Spleen (tissue), 13 donors: ENCODE measurements at places on chromosomes 5 and 9. TPM values are rescaled to one million over a fixed set of nuclear protein-coding genes. Genes with fewer than 3 reads are reported as not detected.

- no peak for DNase-seq
These were observed 322.4 kb downstream of the MAN2A1 start for GRCh38 chr5:110012145-110012544.

DNA sequence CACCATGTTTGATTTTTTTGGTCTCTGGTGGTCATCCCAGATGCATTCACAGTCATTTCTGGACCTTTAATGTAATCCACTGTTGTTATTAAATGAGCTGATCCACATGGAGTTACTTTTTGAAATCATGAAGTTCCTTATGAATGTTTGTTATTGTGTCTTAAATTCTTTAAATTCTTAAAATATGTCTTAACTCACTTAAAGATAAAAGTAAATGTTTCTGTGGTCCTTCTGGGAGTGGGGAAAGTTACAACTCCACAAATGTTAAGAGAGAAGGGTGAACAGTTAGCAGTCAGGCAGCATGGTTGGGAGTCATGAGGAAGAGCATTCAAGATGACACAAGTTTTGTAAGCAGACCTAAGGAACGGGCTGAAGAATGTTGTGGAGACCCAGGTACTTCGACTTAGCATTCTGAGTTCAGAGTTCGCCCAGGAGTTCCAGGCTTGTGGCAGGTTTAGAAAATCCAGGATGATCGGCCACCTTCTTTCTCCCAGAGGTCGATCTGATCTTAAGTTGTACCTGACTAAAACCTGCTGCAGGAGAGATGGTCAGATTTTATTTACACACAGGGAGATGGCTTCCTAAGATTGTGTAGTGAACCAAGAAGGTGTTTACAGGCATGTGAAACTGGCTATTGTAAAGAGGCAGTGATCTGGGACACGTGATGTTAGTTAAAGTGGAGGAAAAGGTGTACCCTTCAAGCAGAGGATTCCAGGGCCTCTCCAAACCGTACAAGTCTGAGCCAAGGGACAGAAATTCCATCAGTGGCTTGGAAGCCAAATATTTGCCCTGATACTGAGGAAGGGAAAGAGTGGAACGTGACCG is 17.2 kb downstream of the SLC1A1 start:
- no peak for DNase-seq

DNA sequence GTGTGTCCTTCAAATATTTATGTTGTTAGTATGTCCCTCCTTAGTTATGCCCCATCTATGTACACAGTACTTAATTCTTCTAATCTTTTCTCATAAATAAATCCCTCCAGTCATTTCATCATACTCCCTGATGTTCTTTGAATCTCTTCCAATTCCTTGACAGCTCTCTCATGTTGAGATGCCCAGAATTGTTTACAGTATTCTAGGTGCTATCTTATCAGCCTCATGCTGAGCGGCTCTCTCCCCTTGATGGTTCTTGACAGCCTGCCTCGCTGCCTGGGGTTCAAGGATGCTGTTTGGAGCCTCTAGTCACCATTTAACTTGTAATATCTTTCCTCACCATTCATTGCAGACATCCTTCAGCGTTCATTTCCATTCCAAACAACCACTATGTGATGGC is 799.2 kb downstream of the BRINP1 start:
- no peak for DNase-seq

DNA sequence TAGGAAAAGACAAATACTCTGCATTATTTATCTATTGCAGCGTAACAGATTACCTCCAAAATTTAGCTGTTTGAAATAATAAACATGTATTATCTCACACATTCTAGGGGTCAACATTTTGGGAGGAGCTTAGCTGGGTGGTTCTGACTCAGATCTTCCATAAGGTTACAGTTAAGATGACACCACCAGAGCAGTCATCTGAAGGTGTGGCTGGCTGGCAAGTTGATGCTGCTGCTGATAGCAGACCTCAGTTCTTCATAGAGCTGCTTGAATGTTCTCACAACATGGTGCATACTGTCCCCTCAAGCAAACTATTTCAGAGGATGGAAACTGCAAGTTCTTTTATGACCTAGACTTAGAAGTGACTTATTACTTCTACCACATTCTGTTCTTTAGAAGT is 146.3 kb upstream of the FSTL4 start:
- DNase-seq = no peak

- DNase-seq = no peak
These were observed 7.6 kb downstream of the DRD1 start for GRCh38 chr5:175436359-175436758.

DNA sequence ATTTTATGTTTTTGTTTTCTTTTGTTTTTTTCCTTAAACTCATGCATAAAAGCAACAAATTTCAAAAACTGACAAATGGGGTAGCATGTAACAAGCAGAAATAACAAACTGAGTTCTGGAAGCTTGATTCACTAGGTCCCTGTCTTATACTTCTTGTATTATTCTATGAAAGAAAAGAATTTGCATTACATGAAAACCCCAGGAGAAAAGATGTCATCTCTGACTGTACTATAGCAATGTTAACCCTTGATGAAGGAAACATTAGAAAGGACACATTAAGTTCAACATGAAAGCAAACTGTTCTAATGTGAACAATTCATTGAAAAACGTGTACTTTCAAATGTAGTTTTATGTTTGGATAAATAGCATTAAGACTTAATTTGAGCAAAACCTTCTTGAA is 9.2 kb downstream of the RAB14 start:
- no peak for DNase-seq

GRCh38 chr9:135093911-135094584 is 6.6 kb downstream of the OLFM1 start:
- DNase-seq = no peak

GRCh38 chr9:113223963-113224362 is 2.6 kb downstream of the SLC31A1 start:
- no peak for DNase-seq

GRCh38 chr5:42745426-42745825 is 11.2 kb upstream of the CCDC152 start:
- DNase-seq = no peak

- DNase-seq = no peak
These were observed 31.1 kb upstream of the FRMD3 start for GRCh38 chr9:83569326-83569725.

- DNase-seq = no peak
These were observed 167.3 kb upstream of the MOCS2 start for GRCh38 chr5:53276825-53277224.

DNA sequence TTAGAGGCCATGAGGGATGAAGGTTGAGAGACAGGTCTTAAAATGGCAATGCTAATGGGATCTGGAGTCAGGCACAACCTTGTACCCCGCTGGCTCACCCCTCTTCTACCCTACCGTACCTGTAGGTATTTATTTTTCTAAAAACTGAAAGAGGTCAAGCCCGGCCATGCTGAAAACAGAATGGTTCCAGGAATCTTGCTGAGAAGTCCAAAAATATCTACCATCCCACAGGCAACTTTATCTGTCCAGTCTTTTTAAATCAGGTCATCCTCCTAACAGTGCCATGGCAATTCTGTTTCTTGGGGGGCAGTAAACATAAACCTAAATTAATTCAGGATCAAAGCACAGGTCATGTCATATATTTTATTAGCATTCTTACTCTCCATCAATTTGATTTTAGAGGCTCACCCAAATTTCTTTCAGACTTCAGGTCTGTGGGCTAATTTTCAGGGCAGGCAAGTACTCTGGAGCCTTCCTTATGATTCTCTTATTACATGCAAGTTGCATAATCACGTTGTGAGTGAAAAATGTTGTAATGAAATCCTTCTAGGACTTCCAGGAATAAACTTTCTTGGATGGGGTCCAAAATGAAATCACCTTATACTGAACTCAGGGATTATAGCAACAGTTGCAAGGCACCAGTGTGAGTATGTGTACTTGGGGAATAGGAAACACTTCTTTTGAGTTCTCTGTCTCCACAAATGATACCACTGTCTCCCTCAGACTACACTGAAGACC is 102.7 kb upstream of the NREP start:
- DNase-seq = no peak

GRCh38 chr9:19799784-19800183 is 10.9 kb upstream of the SLC24A2 start:
- DNase-seq = no peak

- DNase-seq = no peak
These were observed 223 bp downstream of the NR3C1 start for GRCh38 chr5:143403334-143403592.

DNA sequence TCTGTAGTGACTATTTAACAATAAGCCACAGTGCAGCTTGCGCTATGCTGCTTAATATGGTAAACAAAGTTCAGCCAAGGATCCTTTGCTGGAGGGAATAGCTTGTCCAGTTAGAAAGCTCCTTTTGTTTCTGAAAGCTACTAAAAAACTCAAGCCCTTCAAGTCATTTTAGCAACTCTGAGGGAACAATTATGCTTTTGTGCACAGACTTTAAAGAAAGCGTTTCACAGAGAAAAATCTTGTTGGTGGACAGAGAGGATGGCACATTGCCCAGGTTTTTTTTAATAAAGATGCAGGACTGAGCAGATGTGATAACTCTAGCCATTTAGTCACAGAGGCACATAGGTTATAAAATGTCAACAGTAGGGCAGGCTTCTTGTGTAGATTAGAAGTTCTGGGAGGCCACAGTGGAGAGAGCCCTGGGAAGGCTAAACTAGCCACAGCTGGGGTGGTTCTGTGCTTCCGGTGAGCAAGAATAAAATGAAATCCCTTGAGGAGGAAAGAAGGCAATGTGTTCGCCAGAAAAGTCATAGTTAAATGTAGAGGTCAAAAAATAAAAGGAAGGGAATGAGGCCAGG is 63.4 kb downstream of the ALDH7A1 start:
- no peak for DNase-seq

DNA sequence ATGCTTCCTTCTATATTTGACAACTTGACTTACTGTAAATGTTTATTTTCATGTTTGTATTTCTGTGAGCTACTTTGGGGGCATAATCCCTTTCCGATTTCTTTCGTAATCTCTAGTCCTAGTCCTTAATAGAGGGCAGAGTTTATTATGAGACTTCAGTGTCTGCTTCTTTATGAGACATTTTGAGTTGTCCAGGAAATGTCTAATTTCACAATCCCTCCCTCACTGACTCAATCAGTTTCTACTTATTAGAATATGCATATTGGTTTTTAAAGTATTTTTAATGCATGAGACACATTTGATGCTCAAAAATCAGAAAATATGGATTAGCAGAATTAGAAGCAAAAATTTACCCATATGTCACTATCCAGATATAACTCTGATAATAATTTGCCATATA is 160.9 kb downstream of the FOCAD start:
- no peak for DNase-seq

DNA sequence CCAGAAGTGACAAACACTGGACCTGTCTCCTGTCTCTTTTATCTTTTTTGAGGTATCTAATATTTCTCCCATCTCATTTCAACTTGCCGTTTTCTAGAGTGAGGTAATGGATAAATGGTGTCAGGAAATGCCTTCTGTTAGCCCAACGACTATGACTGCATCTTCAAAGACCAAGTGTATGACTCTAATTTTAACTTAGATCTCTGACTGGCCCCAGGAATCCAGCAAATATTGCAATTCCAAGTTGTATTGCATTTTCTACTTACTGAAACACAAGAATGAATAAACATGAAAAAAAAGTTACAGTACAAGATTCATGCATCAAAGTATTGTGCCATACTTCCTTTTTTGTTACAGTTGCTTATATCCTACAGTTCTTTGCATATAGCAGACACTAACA is 26.3 kb downstream of the SLC28A3 start:
- DNase-seq = no peak

- peak; percentile 94 for DNase-seq
These were observed 456 bp downstream of the KDM3B start for GRCh38 chr5:138352722-138353559.

DNA sequence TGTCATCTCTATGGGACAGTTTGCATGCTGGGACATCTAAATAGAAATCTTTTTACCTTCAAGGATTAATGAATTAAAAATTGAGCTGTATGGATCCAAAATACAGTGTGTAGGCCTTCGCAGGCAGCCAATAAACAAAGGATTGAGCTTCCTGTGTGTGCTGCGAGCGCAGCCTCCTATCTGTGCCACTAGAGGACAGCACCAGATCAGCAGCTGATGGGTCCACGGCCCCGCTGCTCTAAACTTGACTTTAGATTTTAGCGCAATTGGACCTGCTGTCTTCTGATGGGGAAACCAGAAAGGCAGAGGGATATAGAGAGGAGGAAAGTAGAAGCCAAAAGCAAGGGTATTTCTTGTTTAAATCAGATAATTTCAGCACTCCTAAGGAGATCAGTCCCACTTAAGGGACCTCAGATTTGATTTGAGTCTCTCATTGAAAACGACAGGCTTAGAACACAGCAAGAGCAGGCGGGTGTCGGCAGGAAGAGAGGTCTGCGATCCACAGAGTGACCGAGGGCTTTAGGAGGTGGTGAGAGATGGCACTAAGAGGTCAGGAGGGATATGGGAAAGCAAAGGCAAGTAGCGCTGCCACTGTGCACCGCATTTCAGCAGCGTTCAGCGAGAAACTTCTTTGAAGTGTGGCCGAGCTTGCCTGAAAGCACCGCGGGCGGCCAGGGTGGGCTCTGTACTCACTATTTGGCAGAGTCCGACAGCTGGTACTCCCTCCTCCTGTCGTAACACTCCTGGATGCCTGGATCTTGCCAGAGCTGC is 214.3 kb downstream of the GNA14 start:
- DNase-seq = no peak

DNA sequence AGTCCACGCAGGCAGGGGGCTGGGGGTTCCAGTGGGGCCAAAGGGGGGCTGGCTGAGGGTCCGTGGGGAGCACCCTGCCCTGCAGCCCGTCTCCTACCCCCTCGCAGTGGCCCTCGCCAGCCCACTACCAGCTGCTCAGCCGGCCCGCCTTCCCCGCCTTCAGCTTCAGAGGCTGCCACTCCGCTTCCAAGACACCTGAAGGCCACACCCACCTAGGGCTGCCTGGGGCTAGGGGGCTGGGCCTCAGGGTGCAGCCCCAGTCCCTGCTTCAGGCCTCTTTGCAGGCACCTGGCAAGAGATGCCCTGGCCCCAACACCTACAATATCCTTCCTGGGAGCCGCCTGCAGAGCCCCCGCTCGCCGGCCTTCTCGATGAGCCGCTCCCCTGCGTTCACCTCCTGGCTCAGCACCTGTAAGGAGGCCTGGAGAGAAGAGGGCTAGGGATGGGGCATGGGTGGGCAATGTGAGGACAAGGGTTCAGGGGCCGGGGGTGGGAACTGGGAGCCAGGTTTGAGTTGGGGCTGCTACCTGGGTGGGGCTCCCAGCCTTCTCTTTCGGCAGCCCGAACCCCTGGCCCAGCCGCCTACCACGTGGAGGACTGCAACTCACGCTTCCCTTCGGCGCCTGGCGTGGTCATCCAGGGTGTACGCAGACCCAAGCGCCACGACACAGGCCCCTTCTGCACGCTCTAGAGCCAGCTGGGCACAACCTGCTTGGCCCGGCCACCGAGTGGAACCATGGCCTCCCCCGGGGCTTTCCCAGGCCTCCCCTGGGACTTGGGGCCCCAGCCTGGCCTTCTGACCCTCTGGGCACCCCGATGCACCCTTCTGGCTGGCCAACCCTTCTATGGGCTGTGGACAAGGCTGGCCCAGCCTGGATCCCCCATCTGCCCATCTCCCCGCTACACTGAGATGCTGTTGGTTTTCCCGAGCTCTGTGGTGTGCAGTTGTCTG is 1.7 kb downstream of the STPG3 start:
- no peak for DNase-seq

The SPATA31E1 gene
- not detected for total RNA-seq

The UBAP1 gene
- 40.3 TPM for total RNA-seq

The GRIN1 gene
- total RNA-seq = not detected

The C5orf46 gene
- total RNA-seq = not detected

The PCDHGB1 gene
- 1.5 TPM for total RNA-seq

The EIF4E1B gene
- total RNA-seq = not detected

The FOCAD gene
- total RNA-seq = 29.3 TPM

The SPAG8 gene
- 1.4 TPM for total RNA-seq

The MYOZ3 gene
- total RNA-seq = 0.60 TPM

The GRXCR2 gene
- total RNA-seq = not detected

The ENTPD8 gene
- not detected for total RNA-seq
